Kidney capillary endothelial cell (primary cell): ENCODE measurements at places on chromosomes 7 and 10.

DNA sequence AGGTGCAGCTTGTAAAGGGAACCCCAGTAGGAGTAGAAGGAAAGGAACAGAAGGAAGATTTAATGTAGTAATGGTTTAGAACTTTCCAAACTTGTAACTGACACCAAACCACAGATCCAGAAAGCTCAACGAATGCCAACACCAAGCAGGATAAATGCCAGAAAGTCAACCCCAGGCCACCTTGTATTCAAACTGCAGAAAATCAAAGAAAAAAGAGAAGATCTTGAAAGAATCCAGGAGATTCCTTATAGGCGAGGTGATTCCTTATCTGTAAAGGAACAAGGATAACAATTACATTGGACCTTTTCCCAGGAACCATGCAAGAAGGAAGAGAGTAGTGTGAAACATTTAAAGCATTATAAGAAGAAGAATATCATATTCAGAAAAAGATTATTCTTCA is 93.6 kb downstream of the NKX6-2 start:
- DNase-seq: no peak

- DNase-seq: no peak
Measured at GRCh38 chr7:85775431-85775830, 588.6 kb upstream of the SEMA3D start.

- no peak for DNase-seq
Measured at GRCh38 chr7:106206826-106207541, 77.8 kb downstream of the NAMPT start.

GRCh38 chr10:112039823-112040222 is 143.7 kb downstream of the GPAM start:
- DNase-seq: no peak

DNA sequence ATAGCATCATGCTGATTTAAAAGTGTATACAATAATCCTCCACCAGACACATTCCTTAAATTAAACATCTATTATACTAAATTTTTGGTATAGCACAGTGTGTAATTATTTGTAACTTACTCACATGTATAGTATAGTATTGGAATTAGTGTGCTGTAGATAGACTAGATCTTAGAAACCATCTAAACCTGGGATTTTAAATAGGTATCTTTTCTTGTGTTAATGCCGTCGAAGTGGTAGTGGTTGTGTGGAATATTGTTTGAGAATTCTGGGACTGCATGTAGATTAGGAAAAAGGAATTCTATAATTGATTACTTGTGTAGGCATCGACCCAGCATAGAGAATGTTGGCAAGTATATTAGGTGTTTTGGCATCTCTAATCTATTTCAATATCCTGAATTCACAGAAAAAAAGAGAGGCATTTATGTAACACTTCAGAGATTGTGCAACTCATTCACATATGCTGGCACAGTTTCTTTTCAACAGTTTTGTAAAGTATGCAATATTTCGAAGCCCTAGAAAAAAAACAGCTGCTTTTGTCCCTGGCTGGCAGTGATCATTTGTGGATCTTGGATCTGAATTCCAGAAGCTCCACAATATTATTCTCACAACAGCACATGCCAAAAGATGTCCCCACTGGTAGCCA is 145.5 kb upstream of the AGR3 start:
- no peak for DNase-seq

GRCh38 chr10:23293973-23294590 is 50.5 kb downstream of the C10orf67 start:
- no peak for DNase-seq

DNA sequence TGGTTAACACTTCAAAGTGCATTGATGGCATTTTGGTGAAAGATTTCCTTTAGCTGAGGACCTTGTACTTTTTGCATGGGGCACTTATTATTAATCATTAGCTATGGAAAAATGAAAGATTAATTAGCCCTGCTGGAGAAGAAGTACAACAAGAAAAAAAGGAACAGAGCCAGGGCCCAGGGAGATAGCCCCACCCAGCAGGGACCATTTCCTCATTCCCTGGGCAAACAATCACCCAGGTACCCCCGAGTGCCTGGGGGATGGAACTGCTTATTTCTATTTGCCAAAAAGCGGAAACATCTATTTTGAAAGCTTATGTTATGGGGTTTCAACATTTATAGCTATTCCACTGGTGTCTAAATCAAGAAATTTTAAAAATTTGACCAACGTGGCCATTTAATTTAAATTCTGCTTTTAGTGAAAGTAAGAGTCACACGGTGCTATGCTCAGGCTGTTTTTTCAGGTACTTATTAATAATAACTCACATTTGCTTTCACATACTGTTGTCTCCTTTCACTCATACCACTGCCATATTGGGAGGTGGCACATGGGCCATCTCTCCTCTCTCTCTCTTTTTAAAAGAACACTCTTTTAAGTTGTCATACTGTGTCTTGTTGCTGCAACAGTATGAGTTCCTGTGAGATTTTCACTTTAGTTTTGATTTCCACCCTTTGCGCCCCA is 143.6 kb upstream of the KIF5B start:
- no peak for DNase-seq
